ENCODE measurements at places on chromosomes 5 and 9.

- DNase-seq: peak; percentile 27
Observed at GRCh38 chr9:121861501-121862180, 210.2 kb downstream of the DAB2IP start.

DNA sequence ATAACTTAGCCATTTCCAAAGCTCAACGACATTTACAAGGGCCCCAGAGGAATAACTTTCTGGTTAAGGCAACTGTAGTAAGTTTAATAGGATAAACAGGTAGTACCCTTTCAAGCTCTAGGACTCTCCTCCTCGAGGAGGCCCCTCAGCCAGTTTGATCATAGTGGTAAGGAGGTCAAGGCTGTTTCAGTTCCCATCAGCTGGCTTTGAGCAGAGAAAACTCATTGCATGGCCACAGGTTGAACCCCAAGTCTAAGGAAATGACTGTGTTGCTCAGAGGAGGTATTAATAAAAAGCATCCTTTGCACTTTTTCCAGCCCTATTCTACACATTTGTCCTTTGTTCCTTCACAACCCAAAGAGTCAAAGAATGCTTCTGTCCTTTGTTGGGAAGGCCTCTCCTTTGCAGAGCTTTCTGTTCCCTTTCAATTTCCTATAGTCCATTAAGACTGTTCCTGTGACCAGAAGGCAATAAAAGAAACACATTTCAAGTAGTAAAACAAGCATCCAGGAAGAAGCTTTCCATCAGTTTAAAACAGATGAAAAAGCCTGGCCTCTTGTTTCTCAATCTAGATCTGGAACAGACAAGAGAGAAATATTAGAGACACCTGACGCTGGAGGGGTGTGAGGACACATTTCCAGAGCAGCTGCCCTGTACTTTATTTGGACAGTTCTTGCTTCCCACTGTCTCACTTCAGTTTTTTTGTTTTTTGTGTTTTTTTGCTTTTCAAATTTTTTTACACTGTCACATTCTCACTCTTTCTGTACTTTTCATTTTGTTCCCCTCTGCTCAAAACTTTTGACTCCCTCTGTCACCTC is 54.1 kb downstream of the PRRC1 start:
- DNase-seq: no peak

GRCh38 chr9:15244001-15244441 is 63.0 kb downstream of the TTC39B start:
- no peak for DNase-seq

DNA sequence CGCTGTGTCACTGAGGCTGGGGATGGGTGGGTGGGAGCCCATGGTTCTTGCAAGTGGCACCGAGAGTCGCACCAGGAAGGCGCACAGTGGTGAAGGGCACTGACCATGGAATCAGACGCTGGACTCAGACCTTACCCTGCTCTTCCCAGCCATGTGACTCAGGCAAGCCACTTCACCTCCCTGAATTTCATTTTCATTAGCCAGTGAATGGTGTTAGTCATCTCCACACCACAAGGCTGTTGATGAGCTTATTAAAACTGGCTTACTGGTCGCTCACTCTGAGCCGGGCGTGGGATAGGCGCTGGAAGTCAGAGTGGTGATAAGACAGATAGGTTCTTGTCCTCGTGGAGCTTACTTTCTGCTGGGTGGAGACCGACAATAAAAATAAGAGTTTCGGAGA is 25.1 kb downstream of the FGF18 start:
- DNase-seq: no peak

GRCh38 chr9:4080921-4081895 is 218.7 kb downstream of the GLIS3 start:
- DNase-seq: no peak

- DNase-seq: peak; percentile 71
Observed at GRCh38 chr9:128091144-128091543, 23.1 kb downstream of the SLC25A25 start.

DNA sequence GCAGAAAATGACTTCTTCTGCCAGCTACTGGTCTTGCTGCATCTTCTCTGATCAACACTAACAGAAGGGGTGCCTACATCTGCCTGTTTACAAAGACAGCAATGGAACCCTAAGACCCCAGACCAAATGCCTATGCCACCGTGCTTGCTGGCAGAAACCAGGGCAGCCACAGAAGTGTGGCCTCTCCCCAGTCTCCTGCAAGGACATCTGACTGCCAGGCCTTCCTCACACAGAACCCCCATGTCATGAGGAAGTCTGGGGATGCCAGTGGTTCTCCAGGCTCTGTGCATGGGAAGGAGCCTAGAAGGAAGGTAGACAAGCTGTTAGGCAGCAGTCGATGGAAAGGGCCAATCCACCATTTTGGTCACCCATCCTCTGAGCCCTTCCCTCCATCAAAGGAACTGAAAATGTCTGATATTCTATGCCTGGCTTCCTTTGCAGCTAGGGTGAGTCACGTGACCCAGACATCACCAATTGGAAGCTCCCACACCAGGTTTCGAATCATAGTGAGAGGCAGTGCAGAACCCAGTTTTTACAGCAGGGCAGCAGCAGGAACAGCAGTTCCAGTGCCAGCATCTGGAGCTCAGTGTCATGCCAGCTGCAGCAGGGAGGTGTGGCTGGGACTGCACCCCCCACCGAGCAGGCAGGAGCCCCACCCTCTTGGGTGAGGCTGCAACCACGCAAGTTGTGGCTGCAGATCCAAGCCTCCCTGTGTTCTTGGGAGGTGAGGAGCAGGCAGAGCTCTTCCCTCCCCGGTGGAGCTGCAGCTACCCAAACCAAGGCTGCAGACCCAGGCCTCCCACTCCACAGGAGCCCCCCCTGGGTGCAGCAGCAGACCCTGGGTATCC is 123.4 kb downstream of the OLFM1 start:
- no peak for DNase-seq

GRCh38 chr5:112275671-112276070 is 143.4 kb downstream of the EPB41L4A start:
- no peak for DNase-seq

DNA sequence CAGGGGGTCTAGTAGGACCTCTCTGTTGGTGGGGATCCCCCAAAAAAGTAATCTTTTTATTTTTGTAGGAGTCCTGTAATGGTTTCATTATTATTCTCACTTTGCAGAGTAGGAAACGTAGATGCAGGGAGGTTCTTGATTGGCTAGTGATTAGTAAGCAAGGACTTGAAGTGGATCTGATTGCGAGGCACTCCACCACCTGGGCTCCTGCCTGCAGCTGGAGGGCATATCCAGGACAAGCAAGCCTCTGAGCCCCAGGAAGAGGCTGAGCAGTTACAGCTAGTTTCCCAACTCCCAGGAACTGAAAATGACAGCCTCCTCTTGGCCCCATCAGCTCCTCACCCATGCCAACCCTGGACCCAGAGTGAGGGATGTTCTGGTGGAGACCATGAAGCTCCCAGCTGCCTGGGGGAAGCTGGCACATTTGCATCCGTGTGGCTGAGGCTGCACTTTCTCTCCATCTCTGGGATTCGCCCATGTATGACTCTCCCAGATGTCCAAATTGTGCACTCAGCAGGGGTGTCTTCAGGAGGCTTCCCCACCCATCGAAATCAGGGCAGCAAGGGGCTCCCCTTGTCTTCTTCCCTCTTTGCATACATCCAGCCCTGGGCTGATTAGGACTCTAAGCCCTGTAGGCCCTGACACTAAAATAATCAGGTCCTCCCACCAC is 10.2 kb downstream of the KCNIP1 start:
- no peak for DNase-seq

- peak; percentile 11 for DNase-seq
Observed at GRCh38 chr9:32384002-32384363, 460 bp upstream of the ACO1 start.

DNA sequence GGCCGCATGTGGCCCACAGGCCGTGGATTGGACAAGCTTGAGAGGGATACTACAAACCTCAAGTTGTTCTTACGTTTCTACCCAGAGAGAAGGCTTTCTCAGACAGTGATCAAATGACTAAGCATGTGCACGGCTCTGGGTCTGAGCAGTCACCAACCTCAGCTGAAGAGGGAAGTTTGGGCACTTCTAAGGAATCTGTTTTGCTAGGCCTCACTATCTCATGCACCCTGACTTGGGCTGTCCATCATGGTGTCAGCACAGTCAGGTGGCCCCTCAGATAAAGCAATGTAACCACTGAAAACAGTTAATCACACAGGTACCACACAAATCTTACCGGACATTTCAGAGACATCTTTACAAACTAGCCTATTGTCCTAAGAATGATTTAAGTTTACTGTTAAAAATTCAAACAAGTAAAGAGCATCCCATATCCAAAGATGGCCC is 24.6 kb downstream of the CSF2 start:
- no peak for DNase-seq

DNA sequence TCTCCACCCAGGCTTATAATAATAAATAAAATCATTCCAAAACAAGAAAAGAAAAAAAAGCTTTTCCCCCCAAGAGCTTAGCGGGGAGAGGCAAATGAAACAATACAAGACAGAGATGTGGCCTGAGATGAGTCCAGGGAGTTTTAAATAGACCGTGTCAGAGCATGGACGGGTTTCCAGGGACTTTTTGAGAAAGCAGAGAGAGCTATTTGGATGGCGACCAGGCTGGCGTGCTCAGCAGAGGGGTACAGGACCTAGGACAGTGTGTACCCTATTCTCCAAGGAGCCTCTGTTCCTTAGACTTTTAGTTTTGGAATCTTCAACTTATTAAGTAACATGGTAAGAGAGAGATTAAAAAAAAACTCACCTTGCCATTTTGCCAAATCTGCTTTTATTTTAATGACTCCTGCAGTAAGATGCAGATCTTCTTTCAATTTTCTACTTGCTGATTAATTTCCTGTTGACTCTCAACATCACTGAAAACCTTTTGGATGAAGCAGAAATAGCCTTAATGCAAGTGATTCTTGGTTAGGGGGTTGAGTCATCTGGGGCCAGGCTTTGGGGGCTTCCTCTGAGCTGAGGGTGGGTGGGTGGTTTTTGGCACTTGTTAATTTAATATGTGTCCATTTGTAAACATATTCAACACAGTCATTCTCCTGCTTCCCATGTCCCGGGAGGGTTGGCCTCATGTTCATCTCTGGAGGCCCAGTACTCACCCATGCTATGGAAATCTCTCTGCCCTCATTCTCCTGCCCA is 49.6 kb upstream of the OSMR start:
- no peak for DNase-seq

DNA sequence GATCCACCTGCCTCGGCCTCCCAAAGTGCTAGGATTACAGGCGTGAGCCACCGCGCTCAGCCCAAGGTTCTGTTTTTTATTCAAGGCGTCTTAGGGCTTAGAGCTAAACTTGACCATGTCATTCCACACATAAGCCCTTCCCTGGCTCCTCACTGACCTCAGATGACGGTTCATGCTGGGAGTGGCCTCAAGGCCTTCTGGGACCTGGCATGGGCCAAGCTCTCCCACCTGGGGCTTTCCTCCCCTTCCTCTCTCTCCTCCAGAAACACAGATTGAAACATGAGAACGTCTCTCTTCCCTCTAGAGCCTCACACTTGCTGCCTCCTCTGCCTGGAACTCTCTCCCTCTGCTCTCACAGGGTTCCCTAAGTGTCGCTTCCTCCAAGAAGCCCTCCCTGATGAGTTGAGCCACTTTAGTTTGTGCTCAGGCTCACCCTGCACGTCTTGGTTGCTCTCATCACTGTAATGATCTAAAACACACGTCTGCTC is 155.6 kb upstream of the IER5L start:
- no peak for DNase-seq

GRCh38 chr5:139552893-139553575 is 8.1 kb upstream of the UBE2D2 start:
- no peak for DNase-seq

GRCh38 chr5:11385251-11385900 is 518.9 kb downstream of the CTNND2 start:
- no peak for DNase-seq

GRCh38 chr9:82526577-82526976 is 536.4 kb downstream of the RASEF start:
- DNase-seq: no peak

All from mucosa of gallbladder (tissue), 1 donor.